GM18507 (cell line): ENCODE measurements at places on chromosomes 7 and 10.

DNA sequence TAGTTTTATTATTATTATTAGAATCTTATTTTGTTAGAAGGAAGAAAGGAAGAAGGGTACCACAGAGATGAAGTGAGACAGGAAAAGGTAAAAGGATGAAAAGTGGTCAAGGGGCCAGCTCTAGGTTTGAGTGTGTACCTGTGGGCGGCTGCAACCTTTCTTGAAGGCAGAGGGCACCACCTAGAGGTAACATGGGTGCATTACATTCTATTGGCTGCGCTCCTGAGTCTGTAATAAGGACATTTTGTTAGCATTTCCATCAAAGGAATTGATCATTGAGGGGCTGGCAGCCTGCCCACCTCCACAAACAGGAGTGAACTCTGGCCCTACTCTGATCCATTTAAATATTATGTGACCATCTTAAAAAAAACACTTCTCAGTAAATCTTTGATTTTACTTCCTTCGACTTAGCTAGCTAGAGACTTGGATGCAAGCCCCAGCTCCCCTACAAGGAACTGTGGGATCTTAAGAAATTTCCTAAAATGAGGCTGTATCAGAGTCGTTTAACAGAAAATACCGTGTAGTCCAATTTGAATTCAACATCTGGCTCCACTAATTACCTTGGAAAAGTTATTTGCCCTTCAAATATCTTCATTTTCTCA lies 610.4 kb downstream of the IPMK start:
- peak; percentile 2 for DNase-seq

DNA sequence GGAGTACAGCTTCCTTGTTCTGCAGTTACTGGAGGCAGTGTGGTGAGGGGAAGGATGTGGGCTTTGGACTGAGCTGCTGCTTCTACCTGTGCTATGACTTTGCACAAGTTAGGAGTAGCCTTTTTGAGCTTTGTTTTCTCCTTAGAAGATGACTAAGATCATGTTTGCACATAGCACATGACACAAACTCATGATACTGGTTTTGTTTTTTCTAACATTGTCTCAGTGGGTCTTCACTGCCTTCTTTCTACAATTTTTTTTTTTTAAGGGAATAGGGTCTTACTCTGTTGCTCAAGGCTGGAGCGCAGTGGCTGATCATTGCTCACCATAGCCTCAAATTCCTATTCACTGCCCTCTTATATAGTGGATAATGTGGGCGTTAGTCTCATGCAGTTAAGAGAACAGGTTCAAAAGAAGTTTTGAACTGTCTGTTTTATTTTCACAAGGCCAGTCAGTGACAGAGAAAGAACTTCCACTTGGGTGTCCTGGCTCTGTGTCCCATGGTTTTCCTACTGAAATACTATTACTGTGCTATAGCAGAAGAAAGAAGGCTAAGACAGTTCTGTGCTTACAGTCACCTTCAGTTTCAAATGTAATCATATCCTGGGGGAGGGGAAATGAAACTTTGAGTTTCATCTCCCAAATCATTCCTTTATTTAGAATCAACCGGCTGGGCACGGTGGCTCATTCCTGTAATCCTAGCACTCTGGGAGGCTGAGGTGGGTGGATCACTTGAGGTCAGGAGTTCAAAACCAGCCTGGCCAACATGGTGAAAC lies 72.0 kb downstream of the KAT6B start:
- no peak for DNase-seq

DNA sequence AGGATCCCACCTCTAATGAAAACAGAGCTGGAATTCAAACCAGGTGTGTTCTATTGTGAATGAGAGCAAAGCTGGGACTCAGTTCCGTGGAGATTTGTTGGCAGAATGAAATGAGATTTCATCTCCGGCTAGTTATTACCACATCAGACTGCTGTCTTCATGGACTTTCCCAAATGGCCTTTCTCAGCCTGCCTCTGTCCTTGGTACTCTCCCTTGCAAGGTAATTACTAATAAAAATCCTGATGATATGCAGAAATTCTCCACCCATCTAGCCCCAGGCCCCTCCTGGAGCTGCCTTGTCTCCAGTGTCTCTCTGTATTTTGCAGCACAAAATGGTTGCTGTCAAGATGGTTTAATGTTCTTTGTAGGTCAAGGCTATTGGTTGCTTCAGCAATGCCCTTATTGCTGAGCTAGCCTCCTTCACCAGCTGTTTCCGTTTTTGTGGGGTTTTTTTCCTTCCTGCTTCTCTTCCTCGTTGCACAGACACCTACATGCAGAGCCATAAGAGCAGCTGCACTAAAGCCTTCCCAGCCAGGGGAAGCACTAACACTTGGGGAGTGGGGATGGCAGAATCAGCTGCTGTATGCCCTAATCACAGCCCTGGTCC lies 185.0 kb upstream of the GHITM start:
- no peak for DNase-seq

DNA sequence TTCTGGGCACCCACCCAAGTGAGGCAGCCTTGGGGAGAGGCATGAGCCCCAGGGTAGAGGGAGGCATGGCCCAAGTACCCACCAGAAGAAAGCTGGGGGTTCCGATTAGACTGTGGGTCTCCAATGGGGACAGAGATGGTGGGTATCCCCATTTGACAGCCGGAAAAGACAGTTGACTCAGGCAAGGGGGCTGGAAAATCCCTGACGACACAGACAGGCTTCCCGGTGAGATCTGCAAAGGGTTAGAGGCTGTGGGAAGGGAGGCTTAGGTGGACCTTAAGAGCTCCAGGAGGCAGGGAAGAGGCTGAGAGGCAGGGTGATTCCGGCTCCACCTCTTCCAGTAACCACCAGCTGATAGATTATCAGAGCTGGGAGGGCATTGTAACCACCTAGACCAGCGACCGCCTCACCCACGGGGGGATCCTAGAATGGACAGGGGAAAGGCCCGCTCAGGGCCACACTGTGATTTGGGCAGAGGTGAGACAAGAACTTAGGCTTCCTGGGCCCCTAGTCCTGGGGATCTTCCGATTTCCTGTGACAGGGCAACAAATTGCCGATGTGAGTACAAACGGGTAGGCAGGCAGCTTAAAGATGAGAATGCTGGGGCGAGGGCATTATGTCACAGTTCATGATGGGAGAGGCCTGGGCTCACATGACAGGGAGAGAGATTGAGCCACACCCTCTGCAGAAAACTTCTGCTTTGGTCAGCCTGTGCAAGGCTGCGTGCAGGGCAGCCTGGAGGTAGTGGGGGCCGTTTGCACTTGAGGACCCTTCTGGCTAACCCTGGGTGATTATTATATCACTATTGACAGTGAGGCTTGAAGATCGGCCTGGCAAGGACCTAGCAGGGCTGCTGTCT lies 5.4 kb downstream of the TBATA start:
- no peak for DNase-seq

DNA sequence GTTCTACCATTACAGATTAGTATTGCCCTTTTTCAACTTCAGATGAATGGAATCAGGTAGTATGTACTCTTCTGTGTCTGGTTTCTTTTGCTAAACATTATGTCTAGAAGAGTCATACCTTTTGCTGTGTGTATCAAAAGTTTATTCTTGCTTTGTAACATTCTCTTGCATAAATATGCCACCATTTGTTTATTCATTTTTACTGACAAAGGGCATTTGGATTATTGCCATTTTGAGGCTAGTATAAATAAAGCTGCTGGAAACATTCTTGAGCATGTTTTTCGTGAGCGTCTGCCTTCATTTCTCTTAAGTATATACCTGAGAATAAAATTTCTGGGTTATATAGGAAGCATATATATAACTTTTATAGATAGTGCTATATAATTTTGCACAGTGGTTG lies 121.7 kb upstream of the CSTF2T start:
- DNase-seq = no peak

GRCh38 chr10:1602037-1602484 lies 135.3 kb downstream of the ADARB2 start:
- no peak for DNase-seq

- DNase-seq = no peak
Observed at GRCh38 chr7:154640917-154641316, 362.0 kb downstream of the PAXIP1 start.

GRCh38 chr7:151454932-151455530 lies 15.1 kb upstream of the CRYGN start:
- DNase-seq = no peak

GRCh38 chr10:131778385-131778784 lies 122.4 kb upstream of the PPP2R2D start:
- no peak for DNase-seq

- no peak for DNase-seq
Observed at GRCh38 chr7:130993671-130994365, 259.8 kb upstream of the KLF14 start.

DNA sequence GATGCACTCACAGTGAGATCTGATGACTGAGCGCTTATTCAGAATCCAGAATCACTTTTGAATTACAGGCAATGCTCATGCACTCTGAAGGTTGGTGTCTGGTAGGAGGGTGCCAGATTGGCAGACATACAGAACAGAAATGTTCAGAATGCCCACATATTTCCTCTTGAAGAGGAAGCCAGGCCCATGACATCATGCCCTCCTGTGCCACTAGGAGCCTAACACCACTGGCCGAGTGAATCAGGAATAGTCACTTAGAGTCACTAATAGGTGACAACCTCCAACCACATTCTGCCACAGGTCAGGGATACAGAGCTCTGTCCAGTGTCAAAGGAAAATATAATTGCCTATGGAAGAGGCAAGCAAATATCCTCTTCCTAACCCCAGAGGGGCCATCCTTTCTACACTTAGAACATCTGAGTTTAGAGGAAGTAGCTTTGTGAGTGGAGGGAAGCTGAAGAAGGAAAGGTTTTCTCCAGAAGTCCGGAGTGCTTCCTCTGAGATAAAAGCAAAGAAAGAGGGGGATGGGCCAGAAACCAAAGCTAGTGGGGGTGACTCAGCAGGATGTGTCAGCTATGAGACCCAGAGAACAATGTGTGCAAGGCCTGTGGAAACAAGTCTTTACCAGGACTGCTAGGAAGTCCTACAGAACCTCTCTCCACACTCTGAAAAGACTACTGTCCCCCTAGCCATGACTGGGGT lies 838.8 kb downstream of the GRID1 start:
- DNase-seq = no peak

DNA sequence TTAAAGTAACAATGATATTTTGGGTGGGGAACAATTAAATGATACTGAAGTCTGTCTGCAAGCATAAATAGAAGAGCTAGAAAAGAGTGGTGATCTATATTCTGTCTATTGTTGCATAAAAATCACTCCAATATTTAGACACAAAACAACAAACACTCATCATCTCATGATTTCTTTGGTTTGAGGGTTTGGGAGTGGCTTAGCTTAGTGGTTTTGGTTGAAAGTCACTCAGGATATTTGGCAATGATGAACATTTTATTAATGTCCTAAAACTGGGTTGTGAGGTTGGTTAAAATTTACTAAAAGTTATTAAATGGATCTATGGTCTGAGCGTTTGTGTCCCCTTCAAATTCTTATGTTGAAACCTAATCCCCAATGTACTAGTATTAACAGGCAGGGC lies 54.7 kb upstream of the EGFR start:
- no peak for DNase-seq

GRCh38 chr10:75814014-75814413 lies 382.6 kb downstream of the LRMDA start:
- no peak for DNase-seq

DNA sequence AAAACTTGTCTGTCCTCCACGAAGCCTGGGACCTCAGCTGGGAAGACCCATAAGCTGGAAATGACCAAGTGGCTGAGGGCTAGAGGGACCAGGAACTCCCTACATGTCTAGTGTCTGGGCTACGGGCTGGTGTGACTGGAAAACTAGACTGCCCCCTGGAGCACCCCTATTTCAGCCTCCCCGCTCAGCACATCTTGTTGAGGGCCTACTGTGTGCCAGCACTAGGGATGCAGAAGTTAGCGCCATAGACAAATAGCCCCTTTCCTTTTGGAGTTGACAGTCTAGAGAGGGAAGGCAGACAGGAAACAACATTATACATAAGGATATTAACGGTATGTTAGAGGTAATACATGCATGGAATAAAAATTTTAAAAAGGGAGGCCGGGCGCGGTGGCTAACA lies 74.5 kb downstream of the TEX36 start:
- no peak for DNase-seq

- no peak for DNase-seq
Observed at GRCh38 chr10:127298381-127298780, 102.0 kb upstream of the INSYN2A start.

GRCh38 chr7:47804767-47805545 lies 143.3 kb downstream of the PKD1L1 start:
- no peak for DNase-seq

- no peak for DNase-seq
Observed at GRCh38 chr7:36096460-36097095, 56.5 kb upstream of the EEPD1 start.

- no peak for DNase-seq
Observed at GRCh38 chr10:12428447-12429135, 79.2 kb downstream of the CAMK1D start.

- DNase-seq = no peak
Observed at GRCh38 chr10:88032566-88032965, 169.1 kb downstream of the PTEN start.

- DNase-seq = no peak
Observed at GRCh38 chr10:104201636-104202035, 30.5 kb downstream of the CFAP43 start.

DNA sequence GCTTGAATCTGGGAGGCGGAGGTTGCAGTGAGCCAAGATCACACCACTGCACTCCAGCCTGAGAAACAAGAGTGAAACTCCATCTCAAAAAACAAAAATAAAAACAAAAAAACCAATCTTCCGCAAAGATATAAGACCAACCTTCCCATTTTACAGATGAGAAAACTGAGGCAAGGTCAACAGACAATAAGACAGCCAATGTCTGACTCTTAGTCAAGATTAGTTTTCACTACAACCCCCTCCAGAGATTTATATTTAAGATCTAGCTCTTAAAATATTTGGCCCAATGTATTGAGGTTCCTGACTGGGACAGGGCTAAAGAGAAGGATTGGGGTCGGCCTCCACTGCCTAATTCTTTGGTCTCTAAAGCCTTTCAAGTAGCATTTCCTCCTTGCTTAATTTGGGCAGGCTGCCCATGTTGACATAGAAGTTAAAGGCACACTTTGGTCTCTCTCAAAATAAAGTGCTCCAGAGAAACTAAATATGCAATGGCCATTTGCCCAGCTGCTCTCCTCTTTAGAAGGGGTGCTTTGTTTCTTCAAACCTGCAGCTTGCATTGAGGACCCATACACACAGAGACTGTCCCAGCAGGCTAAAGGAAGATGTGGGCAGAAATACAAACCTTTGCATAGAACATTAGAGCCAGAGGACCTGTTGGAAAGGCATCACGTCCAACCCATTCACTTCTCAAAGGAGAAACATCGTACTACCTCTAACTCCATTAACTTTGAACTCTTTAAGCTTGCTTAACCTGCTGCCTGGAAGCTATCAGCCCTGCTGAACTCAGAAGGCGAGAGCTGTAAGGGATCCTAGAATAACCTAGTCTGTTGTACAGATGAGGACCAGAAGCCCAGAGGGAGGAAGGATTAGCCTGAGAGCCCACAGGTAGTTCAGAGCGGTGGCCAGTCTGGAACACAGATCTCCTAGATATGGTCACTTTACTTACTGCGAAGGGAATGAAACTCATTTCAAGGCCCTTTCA lies 3.9 kb downstream of the TECTB start:
- DNase-seq = no peak

GRCh38 chr7:92835851-92836488 lies 403 bp downstream of the CDK6 start:
- DNase-seq = no peak
